ENCODE measurements at places on chromosomes 3 and 15.

GRCh38 chr3:49421890-49422378, 339 bp downstream of the AMT start:
- DNase-seq, result no peak

DNA sequence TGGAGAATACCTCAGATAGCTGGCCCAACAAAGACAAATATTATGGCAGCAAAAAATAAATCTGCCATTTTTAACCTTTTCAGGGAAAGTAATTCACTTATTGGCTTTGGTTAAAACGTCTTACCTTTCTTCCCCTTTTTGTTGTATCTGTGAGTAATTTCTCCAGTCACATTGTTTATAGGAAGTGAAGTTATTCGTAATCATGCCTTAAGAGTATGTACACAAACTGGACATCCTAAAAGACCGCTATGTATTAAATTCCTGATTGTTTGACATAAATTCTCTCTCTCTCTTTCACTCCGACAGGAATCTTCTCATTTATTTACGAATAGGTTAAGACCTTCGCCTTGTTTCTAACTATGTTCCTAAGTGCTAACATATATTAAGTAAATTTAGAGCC, 474.0 kb downstream of the MECOM start:
- no peak for DNase-seq

DNA sequence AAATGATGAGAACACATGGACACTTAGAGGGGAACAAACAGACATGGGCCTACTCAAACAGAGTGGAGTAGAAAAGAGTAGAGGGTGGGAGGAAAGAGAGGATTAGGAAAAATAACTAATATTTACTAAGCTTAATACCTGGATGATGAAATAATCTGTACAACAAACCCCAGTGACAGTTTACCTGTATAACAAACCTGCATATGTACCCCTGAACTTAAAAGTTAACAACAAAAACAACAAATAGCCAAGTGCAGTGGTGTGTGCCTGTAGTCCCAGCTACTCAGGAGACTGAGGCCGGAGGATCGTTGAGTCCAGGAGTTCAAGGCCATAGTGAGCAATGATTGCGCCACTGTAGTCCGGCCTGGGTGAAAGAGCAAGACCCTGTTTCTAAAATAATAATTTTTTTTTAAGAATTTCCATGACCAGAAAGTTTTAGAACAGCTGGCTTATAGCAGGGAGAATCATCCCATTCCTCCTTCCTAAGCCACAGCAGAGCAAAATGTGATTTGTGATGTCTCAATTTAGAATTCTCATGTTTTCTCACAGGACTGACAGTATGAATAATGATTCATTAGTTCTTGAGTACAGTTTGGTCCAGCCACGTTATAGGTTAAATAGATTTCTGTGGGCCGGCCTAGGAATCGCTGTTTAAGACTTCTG, 150.0 kb downstream of the ZNF609 start:
- DNase-seq, result no peak

- DNase-seq, result no peak
These were observed 54.7 kb upstream of the TRPM1 start for GRCh38 chr15:31156226-31156625.

DNA sequence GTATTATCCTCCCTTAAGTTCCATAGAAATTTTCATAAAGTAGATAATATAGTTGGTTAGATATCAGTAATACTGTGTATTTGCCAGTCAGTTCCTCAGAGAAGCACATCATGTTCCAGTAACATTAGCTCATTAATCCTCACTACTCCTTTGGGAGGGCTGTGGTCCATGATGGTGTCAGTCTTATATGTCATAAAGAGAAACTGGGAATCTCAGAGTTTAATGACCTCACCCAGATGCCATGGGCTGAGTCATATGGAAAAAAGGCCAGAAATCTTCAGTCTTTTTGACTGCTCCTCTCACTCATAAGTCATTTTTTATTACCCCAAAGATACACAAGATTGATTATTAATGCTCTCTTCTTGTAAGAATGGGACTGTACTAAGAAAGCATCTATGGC, 188.6 kb downstream of the CHL1 start:
- no peak for DNase-seq

- DNase-seq, result no peak
These were observed 357.7 kb downstream of the OTOL1 start for GRCh38 chr3:161854232-161854771.

- no peak for DNase-seq
These were observed 125.7 kb downstream of the SV2B start for GRCh38 chr15:91225741-91226140.

- no peak for DNase-seq
These were observed 43.8 kb downstream of the IL5RA start for GRCh38 chr3:3066378-3066777.

- DNase-seq, result no peak
These were observed 79.8 kb downstream of the LIPC start for GRCh38 chr15:58511599-58511987.

DNA sequence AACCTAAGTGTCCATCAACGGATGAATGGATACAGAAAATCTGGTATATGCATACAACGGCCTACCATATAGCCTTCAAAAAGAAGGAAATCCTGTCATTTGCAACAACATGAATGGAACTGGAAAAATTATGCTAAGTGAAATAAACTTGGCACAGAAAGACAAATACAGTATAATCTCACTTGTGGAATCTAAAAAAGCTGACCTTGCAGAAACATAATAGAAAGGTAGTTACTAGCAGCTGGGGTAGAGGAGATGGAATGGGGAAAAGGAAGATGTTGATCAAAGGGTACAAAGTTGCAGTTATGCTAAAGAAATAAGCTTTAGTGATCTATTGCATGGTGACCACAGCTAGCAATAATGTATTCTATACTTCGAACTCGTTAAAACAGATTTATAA, 444.1 kb downstream of the OCA2 start:
- no peak for DNase-seq

DNA sequence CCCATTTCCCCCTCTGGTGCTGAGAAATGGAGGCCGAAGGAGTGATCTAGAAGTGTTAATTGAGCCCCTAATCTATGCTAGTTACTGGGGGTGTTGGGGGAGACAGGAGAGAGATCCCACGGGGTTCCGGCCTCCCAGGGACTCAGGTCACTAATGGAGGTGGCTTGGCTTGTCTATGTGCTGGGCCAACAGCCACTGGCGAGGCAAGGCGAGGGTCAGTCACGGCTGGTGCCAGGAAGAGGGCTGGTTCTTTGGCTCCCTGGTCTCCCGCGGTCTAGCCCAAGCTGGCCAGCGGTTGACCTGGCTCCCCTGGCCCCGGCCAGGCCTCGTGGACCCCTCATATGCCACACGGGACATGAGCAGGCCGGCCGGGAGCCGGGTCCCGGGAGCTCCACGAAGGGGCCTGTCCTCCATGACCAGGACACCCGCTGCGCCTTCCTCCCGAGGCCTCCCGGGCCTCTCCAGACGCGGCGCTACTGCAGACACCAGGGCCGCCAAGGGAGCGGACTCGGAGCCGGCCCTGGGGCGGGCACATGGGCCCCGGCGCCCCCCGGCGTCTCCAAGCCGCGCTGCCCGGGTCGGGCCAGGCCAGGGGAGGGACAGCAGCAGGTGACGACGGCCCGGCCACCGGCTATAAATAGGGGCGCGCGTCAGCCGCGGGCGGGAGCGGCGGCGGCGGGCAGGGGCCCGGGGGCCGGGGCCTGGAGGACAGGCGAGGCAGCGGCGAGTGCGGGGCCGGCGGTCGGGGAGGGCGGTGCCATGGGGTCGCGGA, at the start of gene ALPK3:
Gene ALPK3 (plus strand): TSS at position 663 of the 772 bp plus-strand sequence. CDS start 97 bp downstream, at position 760.
- no peak for DNase-seq

GRCh38 chr15:25677719-25678499, 185.2 kb downstream of the ATP10A start:
- DNase-seq, result no peak

- DNase-seq, result no peak
These were observed 47.5 kb downstream of the RYR3 start for GRCh38 chr15:33358306-33358705.

DNA sequence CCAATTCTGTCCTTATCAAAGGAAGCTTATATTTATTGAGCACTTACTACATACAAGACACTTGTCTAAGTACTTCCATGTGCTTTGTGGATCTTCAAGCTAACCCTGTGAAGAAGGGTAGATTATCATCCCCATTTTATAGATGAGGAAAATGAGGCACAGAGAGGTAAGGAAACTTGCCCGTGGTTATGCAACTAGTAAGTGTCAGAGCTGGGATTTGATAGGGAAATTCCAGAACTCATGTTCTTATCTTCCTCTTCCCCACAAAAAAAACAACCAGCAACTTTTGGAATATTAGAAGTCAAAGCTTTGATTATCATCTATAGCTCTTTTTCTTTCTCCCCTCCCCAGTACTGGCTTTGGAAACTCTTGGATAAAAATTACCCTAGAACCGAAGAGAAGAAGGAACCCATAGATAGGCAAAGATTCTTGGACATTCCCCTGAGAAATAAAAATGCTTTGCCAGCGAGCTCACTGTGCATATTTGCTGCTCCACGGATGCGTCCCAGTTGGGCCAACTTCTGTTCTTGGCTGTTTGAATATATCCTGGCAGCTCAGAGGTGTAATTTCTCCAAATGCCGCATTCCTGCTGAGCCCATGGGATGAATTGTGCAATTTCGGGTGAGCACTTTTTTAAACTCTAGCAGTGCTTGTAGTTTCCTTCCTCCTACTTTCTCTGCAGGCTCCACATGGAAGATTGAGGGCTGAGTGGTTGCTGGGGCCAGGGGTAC, 591.5 kb upstream of the CFAP20DC start:
- no peak for DNase-seq

GRCh38 chr3:127412578-127413317, 124.9 kb upstream of the PRR20G start:
- DNase-seq, result no peak

DNA sequence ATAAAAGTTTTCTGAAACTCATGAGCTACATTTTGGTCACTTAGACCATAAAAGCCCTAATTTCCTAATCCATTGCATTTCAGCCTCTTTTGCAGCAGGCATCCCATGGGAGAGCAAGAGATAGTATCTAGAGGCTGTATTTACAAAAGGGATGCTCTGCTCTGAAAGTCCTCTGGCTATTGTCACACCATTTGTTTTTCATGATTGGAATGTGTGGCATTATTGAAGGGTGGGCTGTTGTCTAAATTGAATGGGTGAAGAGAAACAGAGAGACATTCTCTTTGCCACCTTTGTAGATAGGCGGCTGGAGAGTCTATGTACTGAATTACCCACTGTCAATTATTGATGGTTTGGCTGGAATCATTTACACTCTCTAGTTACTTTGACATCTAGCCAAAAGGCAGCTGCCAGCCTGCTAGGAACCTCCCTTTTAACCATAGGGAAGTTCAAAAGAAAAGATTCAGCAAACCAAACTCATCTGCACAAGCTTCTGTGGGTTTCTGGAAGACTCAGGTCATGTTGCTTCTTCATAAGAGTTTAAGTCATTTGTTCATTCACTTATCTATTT, 89.8 kb upstream of the RARB start:
- no peak for DNase-seq

DNA sequence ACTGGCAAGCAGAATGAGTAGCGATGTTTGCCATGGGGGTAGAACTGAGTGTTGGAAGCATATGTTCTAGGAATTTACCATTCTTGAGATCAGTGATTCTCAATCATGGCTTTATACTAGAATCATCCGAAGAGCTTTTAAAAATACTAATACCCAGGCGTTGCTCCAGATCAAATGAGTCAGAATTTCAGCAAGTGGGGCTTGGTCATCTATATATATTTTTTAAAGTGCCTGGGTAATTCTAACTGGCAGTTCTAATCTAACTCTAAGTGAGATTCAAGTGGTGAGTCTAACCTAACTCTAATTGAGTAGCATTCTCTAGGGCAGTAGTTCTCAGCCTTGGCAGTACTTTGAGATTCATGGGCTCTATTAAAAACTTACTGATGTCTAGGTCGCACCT, 20.8 kb downstream of the TM4SF1 start:
- DNase-seq, result no peak

GRCh38 chr3:60742606-60743145, 508.6 kb downstream of the FHIT start:
- no peak for DNase-seq

DNA sequence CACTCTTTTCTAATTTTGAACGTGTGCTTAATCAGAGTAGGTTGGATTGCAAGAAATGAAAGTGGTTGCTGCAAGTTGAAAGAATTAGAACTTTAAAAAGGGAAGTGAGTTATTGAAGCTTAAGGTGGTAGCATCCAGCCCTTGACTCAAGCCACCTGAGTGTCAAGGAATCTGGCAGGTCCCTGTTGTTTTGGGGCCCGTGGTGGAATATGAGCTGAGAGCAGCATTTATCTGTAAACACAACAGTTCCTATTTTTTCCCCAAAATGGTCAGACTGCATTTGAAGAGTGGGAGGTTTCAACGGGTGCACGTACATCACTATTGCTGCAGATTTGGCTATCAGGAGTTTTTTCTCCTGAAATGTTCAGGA, 1.7 kb downstream of the ITPR1 start:
- DNase-seq, result no peak

DNA sequence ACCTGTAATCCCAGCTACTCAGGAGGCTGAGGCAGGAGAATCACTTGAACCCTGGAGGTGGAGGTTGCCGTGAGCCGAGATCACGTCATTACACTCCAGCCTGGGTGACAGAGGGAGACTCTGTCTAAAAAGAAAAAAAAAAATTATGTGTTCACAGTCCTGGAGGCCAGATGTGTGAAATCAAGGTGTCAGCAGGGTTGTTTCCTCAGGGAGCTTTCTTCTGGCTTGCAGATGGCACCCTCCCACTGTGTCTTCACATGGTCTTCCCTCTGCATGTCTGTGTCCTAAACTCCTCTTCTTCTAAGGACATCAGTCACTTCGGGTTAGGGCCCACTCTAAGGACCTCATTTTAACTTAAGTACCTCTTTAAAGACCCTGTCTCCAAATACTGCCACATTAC, 56.1 kb upstream of the UBE2E1 start:
- no peak for DNase-seq

All from NCI-H2107 (cell line).